ENCODE measurements at places on chromosomes 6 and 20. TPM values are rescaled to one million over a fixed set of nuclear protein-coding genes. Genes with fewer than 3 reads are reported as not detected.
A peak's percentile ranks its signal among the peaks of the same experiment; 100 is the strongest.

The KPNA5 gene
- total RNA-seq, result 3.1 TPM

The HCK gene
- 2.1 TPM for total RNA-seq

The CITED2 gene
- total RNA-seq, result 64.1 TPM

The MDFI gene
- total RNA-seq, result 4.9 TPM

The TRIM15 gene
- total RNA-seq, result 0.52 TPM

The CTAGE9 gene
- total RNA-seq, result not detected

The C6orf163 gene
- 2.6 TPM for total RNA-seq

The SIRPD gene
- total RNA-seq, result not detected

The MCCD1 gene
- not detected for total RNA-seq

GRCh38 chr6:17291778-17292177 is 10.6 kb downstream of the RBM24 start:
- H3K4me3 ChIP-seq, result no peak overlapping the region
- H3K4me1 ChIP-seq, result peaks cover 9% of the 10 kb centered on the region
- H3K27ac ChIP-seq, result no peak overlapping the region
- no peaks in the 10 kb centered on the region for H3K36me3 ChIP-seq

- H3K27me3 ChIP-seq, result no peaks in the 10 kb centered on the region
- DNase-seq, result no peak
- no peaks in the 10 kb centered on the region for H3K36me3 ChIP-seq
- H3K4me3 ChIP-seq, result no peak overlapping the region
- no peaks in the 10 kb centered on the region for H3K4me1 ChIP-seq
Observed at GRCh38 chr6:160735523-160735922, 33.5 kb downstream of the PLG start.

DNA sequence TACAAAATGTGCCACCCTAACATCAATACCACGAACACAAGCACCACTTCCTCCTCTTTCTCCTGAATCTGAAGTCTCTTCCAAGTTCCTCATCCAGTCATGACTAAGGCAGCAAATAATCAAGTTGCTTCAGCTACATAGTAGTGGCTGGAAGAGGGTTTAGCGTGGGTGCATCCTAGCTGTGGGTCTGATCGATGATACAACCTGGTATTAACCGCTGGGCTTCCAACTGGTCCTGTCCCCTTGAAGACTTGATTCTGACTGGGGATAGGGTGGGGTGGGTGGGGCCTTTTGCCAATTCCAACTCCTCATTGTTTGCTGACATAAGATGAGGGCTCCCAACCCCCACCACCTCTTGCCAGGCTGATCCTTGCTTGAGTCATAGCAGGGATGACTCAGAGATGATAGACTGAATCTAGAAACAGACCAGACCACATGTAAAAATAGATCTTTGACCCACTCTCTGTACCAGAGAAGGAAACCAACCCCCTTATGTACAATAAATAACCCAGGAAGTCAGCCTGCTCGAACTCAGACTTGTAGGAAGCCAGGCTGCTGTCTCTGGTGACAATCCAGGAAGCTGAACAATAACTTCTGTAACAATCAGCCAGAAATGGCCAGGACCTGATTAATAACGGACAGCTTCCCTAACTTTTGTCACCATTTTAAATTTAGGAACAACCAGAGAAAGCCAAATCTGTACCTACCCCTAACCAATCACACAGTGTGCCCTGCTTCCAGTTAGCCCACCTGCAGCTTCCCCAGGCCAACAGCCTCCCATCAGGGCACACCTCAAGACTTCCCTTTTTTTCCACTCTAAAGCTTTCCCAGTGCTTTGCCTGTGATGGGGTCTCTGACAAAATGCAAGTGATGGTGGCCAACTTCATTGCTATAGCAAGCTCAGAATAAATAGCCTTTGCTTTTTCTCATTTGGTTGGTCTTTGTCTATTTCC is 68.9 kb upstream of the FAM184A start:
- H3K4me1 ChIP-seq, result peaks cover 15% of the 10 kb centered on the region
- H3K27ac ChIP-seq, result no peak overlapping the region
- no peaks in the 10 kb centered on the region for H3K27me3 ChIP-seq
- H3K4me3 ChIP-seq, result no peak overlapping the region
- DNase-seq, result no peak

GRCh38 chr20:63255931-63256704 is 1.9 kb upstream of the NKAIN4 start:
- H3K27me3 ChIP-seq, result no peaks in the 10 kb centered on the region
- peaks cover 12% of the 10 kb centered on the region for H3K4me1 ChIP-seq
- no peak for DNase-seq
- no peak overlapping the region for H3K27ac ChIP-seq
- no peak overlapping the region for H3K4me3 ChIP-seq

DNA sequence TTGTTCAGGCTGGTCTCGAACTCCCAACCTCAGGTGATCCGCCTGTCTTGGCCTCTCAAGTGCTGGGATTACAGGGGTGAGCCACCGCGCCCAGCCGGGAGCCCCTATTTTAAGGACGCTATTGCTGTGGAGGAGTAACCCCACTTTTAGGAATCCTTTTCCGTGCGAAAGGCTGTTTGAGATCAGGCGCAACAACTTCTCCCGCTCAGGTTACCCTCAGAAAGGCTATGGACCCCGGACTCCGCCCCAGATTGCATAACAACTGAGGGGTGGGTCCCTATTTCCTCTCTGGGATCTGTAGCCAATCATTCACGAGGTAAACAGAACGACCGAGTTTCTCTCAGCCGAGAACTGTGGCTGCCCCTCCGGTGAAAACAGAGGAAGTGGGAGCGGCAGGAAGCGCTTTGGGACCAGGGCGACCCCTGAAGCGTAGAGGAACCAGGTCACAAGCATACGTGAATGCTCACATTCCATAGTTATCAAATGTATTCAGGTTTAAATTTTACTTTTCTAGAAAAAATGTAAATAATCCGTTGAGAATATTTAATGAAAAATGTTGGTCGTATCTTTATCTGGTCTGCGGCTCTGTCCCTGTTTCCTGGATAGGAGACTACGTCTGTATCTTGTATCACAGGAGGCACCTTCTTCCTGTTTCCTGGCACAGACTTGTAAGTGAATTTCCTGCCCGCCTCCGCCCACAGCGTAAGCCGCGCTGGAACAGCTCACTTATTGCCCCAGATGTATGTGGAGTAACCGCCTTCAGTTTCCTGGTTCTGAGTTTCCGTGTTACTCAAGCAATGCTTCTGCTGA is 26.8 kb downstream of the HLA-E start:
- no peaks in the 10 kb centered on the region for H3K4me1 ChIP-seq
- peak; percentile 90 for DNase-seq
- peak overlapping the region; percentile 92 for H3K27ac ChIP-seq
- H3K4me3 ChIP-seq, result peak overlapping the region; percentile 25
- H3K27me3 ChIP-seq, result no peaks in the 10 kb centered on the region

DNA sequence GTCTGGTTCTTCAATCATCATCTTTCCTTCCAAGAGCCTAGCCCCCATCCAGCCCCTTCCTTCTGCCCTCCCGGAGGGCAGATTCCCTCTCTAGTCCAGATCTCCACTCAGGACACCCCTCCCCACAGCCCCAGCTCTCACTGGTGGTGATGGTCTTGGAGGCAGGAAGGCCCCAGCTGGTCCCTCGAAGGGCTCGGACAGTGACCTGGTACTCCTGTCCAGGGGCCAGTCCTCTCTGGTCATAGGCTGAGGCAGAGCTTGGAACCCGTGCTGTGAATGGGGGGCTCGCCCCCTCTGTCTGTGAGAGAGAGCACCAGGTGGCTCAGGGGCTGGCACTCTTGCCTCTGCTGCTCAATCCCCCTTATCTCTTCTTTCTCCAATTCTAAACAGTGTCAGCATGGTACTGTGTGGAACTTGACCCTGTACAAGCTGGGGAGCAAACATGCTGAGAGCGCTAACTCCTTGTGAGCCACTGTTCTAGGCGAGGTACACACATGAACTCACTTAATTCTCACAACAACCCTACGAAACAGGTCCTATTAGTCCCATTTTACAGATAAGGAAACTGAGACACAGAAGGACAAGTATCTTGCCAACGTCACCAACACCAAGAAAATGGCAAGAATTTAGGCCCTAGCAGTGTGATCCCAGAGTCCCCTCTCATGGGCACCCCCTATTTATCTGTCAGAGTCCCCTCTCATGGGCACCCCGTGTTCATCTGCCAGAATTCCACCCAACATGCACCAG is 19.9 kb downstream of the TNXB start:
- no peak overlapping the region for H3K27ac ChIP-seq
- H3K4me3 ChIP-seq, result no peak overlapping the region
- H3K4me1 ChIP-seq, result peaks cover 12% of the 10 kb centered on the region
- no peaks in the 10 kb centered on the region for H3K27me3 ChIP-seq
- H3K36me3 ChIP-seq, result no peaks in the 10 kb centered on the region

GRCh38 chr6:156977527-156978291 is 200.5 kb downstream of the ARID1B start:
- H3K4me1 ChIP-seq, result peaks cover 18% of the 10 kb centered on the region
- H3K27ac ChIP-seq, result no peak overlapping the region
- H3K36me3 ChIP-seq, result no peaks in the 10 kb centered on the region

GRCh38 chr20:2386516-2387179 is 5.9 kb downstream of the TGM6 start:
- no peak overlapping the region for H3K27ac ChIP-seq
- no peak for DNase-seq
- H3K4me3 ChIP-seq, result no peak overlapping the region
- no peaks in the 10 kb centered on the region for H3K36me3 ChIP-seq
- no peaks in the 10 kb centered on the region for H3K4me1 ChIP-seq

GRCh38 chr20:56839786-56840185 is 210.7 kb downstream of the TFAP2C start:
- H3K4me1 ChIP-seq, result no peaks in the 10 kb centered on the region
- no peak for DNase-seq
- no peak overlapping the region for H3K27ac ChIP-seq
- no peaks in the 10 kb centered on the region for H3K36me3 ChIP-seq

Data from body of pancreas (tissue), 4 donors.